Stimulated activated CD4-positive, alpha-beta T cell treated with anti-CD3 and anti-CD28 coated beads, TNF-alpha, amount 100 ng/mL, for 1 hour (primary cell): ENCODE measurements at places on chromosomes 4 and X.

DNA sequence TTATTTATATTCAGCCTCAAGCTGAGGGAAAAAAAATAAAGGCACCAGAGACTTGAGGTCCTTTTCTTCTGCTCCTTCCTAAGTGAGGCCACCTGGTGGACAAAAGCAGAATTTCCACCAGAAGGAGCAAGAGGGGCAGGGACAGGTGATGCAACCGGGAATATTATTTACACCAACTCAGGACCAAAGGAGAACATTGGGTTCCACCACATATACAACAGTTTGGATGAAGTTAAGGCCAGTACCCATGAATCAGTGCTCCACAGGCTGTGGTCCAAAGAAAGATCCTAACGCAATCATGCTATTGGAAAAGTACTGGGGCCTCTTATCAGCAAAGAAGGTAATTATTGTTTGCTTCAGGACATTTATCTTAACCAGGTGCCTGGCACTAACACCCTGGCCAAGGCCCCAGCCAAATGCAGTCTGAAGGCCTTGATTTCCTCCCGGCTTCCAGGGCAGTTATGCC lies 57.4 kb downstream of the TSC22D3 start:
- DNase-seq: no peak

DNA sequence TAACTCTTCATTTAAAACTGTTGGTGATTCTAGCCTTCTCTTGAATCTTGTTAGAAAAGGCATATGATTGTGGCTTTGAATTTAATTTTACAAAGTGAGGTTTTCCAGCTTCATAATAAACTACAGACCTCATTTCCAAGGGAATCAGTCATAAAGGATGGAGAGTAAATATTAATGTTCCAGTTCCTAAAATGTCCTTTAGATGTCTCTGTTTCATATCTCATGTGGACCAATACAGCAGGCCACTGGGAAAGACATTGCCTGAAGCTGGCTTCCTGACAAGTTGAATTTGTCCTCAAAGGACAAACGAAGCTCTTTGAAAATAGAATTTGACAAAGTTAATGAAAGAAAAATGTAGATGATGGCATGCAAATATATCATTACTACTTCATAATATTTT lies 125.4 kb downstream of the ZNF330 start:
- no peak for DNase-seq

DNA sequence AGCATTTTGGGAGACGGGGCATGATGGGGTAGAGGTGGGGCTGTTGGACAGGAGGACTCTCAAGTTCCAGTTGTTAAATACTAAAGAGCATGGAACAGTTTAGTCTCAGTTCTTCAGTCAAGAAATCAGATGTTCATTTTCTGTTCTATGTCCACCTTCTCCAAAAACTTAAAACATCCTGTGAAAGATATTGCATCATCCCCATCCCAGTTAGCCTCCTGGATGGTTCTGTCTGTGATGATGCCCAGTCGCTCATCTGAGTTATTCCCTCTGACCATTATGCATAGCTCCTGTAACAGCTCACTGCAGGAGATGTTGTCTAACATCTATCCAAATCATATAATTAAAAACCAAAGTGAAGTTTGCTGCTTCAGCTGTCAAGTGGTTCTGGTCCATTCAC lies 32.1 kb upstream of the SCML1 start:
- no peak for DNase-seq

- no peak for DNase-seq
These were observed 147.5 kb downstream of the DLG3 start for GRCh38 chrX:70592091-70592490.

GRCh38 chrX:17861489-17862011 lies 452 bp upstream of the RAI2 start:
- no peak for DNase-seq
